ENCODE measurements at places on chromosomes 11 and 22.

- no peak for DNase-seq
Measured at GRCh38 chr11:14643697-14644225, at the start of gene PDE3B. Gene PDE3B (plus strand): TSS chr11:14643804. CDS start chr11:14644076, 272 bp downstream.

DNA sequence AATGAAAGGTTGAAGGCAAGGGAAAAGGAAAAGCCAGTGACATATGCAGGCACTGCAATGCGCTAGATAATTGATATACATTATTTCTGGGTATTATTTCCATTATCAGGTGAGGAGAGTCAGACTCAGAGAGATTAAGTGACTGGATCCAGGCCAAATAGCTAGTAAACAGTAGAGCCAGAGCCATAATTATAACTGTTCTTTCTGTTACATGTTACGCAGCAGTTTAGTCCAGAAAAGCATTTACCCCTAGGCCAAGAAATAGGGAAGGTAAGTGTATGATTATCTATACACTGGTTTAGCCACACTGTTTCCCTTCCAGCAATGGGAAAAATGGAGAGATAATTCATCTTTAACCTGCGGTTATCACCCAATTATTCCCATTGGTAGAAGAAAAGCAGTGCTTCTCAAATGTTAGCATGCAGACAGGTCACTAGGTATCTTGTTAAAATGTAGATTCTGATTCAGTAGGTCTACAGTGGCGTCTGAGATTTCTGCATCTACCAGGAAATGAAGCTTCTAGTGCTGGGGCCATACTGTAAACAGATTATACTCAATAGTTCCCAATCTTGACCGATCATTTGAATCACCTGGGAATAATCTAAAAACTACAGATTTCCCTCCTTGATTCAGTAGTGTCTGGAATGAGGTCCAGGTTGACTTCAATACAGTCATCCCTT lies 69.4 kb downstream of the RBFOX2 start:
- DNase-seq: no peak

DNA sequence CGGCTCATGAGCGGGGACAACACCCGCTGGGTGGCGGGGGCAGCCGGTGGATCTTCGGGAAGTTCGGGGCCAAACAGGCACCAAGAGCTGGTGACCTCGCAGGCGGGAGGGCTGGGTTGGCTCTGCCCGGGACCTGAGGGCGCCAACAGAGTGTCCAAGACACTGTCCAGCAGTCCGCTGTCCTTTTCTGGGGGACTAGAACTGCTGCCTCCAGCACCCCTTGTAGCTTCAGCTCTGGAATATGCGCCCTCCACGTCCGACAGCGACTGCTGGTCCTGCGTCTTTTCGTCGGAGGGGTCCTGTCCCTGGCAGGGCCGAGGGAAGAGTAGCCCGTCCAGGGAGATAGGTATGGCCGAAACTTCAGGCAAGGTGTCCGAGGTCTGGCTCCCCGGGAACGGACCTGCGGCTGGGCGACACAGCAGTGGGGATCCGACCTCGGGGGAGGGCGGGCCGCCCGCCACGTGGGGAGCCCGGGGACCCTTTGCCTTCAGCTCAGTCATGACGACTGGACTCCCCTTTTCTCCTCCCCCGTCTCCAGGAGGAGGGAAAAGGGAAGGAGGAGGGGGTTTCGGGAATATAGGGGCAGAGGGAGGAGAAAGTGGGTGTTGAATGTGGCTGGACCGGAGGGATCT lies 926 bp downstream of the PGR start:
- DNase-seq: no peak

GRCh38 chr11:34266090-34266912 lies 91.5 kb downstream of the ABTB2 start:
- DNase-seq: peak; percentile 82

GRCh38 chr11:9600644-9601036 lies 27.2 kb downstream of the WEE1 start:
- no peak for DNase-seq

DNA sequence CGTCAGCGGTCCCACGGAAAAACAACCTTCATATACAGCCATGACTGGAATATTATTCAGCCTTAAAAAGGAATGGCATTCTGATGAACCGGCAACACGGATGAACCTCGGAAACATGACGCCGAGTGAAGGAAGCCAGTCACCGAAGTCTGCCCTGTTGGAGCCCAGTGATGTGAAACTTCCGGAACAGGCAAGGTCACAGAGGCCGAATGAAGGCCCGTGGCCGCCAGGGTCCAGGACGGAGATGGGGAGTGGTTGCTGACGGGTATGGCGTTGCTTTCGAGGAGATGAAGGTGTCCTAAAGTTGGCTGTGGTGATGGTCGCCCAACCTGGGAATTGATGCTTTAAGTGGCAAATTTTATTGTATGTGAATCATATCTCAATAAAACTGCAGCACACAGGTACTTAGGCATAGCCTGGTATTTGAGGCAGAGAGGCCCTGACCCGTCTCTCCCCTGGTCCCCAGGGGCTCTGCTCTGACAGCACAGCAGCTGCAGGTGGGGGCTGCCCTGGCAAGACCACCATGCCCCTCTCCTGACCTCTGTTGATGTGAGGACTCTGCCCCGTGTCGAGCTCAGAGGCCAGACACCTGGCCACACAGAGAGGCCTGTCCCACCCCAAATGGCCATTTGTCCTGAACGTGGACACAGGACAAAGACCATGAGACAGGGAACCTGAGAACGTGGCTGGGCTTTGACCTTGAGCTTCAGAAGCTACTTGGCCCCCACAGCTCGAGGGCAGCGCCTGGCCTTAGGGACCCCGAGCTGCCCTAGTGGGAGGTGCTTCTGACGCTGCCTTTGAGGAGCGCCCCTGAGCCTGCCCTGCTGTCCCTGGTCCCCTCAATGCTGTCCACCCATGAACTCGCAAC lies 1090.8 kb downstream of the BRD1 start:
- no peak for DNase-seq

- DNase-seq: no peak
Measured at GRCh38 chr22:29442976-29443375, 4.6 kb downstream of the RFPL1 start.

GRCh38 chr11:13128354-13128753 lies 119.2 kb downstream of the RASSF10 start:
- DNase-seq: no peak

DNA sequence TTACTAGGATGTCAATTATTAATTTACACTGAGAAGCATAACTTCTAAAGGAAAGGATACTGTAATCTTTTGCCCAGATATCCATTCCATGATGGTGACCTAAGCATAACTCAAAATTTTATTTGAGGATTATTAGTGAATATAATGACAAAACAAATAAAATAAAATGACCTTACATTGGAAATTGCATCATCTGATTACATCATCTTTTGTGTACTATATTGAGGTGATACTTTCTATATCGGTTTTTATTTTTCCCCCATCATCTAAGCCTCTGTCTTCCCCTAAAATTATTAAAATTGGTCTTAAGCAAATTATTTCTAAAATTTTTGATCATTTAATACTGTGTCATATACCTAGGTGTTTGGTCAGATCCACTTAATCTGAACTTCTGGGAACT lies 150.1 kb upstream of the CTSC start:
- DNase-seq: no peak

DNA sequence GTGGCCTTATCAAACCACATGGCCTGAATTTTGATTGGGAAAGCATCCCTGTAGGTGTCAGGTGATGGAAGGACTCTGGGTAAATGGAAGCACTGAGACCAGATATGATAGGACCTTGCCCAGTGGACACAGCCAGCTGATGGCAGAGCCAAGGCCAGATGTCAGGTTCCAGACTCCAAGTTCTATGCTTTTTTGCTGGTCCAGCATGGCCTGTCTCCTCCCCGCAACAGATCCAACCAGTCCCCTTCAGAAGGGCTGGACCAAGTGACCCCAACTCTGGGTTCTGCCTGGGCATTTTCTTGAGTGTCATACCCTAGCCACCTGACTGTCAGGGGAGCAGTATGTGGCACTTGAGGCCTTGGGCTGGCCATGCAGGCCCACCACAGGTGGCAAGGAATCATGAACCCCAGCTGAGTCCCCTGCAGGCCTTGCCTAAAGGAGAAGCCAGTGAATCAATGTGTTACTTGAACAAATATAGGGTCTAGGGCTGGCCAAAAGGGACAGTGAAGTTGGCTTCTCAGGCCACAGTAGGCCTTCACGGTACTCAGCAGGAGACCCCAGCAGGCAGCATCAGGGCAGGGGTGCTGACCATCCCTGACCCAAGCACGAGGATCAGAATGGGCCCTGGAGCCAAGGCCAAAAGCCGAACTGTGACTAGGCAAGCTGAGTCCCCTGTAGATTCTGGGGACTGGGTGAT lies 27.1 kb downstream of the KCNQ1OT1 start:
- DNase-seq: no peak

GRCh38 chr11:114399490-114400215 lies 658 bp downstream of the C11orf71 start:
- no peak for DNase-seq

- DNase-seq: no peak
Measured at GRCh38 chr22:17119481-17120202, 1.5 kb downstream of the TMEM121B start.

DNA sequence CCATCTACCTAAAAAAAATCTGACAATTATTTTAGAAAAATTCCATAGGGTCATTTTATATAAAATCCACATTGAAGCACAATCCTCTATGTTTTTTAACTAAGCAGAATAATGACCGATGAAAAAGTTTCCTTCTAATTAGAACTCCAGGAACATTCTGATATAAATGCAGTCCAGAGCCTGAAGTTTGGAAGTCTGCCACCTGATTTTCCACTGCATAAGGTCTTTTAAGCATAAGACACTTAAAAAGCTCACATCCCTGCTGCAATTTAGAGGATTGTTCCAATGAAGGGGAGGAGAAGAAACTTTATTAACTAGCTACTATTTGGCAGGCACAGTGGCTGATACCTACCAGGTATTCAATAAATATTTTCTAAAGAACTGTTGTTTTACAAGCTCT lies 570.3 kb upstream of the ANO5 start:
- DNase-seq: no peak

- no peak for DNase-seq
Measured at GRCh38 chr11:66020618-66021357, 5.5 kb downstream of the CATSPER1 start.

- DNase-seq: no peak
Measured at GRCh38 chr11:2114430-2115241, 24.6 kb downstream of the IGF2 start.

- DNase-seq: no peak
Measured at GRCh38 chr22:37234736-37235711, 9.0 kb downstream of the RAC2 start.

DNA sequence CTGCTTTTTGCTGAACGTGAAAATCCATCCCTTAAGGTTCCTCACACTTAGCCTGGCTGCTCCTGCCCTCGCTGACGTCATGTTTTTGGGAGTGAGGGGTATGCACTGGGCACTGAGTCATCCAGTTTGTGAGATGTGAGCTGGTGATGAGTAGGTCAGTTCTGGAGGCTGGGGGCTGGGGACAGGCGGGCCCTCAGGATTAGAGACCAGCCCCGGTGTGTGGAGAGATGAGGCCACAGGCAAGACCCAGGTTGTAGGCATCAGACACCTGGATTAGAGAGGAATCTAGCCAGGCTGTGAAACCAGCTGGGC lies 9.2 kb downstream of the KCNC1 start:
- no peak for DNase-seq

- DNase-seq: no peak
Measured at GRCh38 chr11:76131671-76132631, 74.4 kb downstream of the WNT11 start.

- no peak for DNase-seq
Measured at GRCh38 chr11:117232092-117232878, at the start of gene RNF214. Gene RNF214 (plus strand): TSS chr11:117232671. CDS start chr11:117234273, 1,602 bp downstream.

GRCh38 chr22:33653532-33654063 lies 266.7 kb downstream of the LARGE1 start:
- no peak for DNase-seq

DNA sequence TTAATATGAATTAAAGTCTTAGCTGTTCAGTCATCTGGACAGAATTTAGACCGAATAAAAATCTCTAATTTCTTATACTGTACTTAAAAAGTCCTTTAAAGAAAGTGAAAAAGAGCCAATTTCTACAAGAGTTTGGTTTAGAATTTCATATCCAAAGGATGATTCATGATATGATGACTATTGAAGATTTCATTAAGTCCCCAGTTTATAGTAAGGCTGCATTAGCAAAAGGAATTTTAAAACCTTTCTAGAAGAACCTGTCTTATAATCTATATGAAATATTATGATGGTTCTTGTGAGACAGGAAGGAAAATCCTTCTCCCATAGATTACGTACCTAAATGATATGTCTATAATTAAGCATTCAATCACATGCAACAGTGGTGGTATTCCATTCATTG lies 34.8 kb downstream of the TSG101 start:
- DNase-seq: no peak

GRCh38 chr11:91296629-91297028 lies 928.0 kb upstream of the FAT3 start:
- DNase-seq: no peak

- no peak for DNase-seq
Measured at GRCh38 chr11:91871791-91872190, 352.8 kb upstream of the FAT3 start.

DNA sequence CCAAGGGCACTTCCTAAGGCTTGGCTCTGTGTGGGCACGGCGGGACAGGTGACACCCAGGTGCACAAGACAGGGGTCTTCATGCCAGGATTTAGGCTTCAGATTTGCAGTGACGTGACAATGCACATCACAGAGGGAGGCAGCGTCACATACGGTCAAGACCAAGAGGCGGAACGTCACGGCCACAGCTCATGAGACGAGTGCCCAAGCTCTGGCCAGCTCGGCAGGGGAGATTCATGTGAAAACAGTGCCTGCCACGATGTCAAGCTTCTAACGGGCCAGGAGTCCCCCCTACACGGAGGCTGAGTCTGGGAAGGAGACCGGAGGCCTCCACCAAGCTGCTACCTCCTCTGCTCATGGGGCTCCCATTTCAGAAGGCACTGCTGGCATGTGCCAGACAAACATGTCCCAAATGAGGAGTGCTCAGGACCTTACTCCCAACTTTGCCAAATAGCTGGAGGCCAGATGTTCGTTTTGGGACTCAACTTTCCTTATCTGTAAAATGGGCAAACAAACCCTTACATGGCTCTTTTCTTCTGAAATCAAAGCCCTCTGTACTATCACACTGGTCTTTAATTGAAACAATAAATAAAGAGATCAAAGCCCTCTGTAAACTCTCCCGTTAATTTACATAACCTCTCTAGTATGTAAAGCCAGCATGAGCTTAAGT lies 16.6 kb downstream of the VPS37C start:
- no peak for DNase-seq

DNA sequence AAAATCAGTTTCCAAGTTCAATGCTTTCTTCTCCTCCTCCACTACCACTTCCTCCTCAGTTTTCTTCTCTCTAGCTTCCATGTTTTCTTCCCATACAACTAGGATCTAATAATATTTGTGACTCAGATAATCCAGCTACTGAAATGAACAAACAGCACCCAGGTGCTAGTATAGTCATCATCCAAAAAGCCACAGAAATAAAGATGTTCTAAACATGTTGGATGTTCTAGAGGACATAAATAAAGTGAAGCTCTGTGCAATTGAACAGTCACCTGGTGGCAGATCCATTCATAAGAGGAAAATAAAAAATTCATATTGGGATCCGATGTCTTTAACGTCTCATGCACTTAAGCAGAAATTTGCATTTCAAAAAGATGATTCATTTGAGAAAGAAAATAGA lies 142.8 kb downstream of the ENTHD1 start:
- no peak for DNase-seq

- DNase-seq: no peak
Measured at GRCh38 chr11:102974552-102975280, 19.2 kb upstream of the MMP13 start.
